ENCODE measurements at places on chromosomes 3 and 15. TPM values are rescaled to one million over a fixed set of nuclear protein-coding genes. Genes with fewer than 3 reads are reported as not detected.

The CCR9 gene
- total RNA-seq: not detected

The LRRK1 gene
- 3.7 TPM for total RNA-seq

The SLC2A2 gene
- total RNA-seq: not detected

The TIMP4 gene
- total RNA-seq: 0.08 TPM

The DMXL2 gene
- 26.4 TPM for total RNA-seq

The WDR49 gene
- not detected for total RNA-seq

The CHDH gene
- total RNA-seq: 0.47 TPM

The PLSCR5 gene
- total RNA-seq: not detected

DNA sequence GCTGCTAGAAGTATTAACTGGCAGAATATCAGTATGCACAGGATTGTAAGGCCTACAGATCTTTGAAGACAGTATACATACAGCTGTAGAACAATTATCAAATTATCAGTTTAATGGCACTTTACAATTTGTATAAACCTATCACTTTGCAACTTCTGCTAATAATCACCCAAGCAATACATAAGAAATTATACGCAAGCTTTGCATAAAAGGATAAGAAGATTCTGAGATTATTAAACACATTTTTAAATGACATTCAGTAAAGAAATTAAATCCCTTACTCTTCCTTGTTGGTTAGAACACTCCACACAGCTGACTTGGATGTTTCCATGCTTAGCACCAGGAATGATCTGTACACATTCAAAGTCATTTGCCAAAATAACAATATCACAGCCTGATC is 46.8 kb downstream of the DMXL2 start:
- DNase-seq: no peak

DNA sequence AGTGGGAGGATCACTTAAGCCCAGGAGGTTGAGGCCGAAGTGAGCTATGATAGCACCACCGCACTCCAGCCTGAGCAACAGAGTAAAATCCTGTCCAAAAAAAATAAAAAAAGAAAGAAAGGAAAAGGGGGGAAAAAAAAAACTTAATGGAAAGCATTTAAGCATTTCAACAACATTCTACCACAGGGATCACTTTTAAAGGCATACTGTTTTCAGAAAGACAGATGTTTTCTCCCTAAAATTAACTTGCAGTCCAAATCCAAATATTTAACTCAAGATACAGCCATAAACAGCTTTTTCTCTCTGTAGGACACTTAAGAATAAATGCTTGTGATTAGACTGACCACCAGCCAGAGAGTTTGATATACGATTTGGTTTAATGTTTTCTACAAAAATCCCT is 141.0 kb downstream of the MAGI1 start:
- DNase-seq: no peak

GRCh38 chr3:115336836-115337235 is 189.7 kb upstream of the ZBTB20 start:
- no peak for DNase-seq

- peak; percentile 61 for DNase-seq
Measured at GRCh38 chr15:25693321-25694238, 169.5 kb downstream of the ATP10A start.

DNA sequence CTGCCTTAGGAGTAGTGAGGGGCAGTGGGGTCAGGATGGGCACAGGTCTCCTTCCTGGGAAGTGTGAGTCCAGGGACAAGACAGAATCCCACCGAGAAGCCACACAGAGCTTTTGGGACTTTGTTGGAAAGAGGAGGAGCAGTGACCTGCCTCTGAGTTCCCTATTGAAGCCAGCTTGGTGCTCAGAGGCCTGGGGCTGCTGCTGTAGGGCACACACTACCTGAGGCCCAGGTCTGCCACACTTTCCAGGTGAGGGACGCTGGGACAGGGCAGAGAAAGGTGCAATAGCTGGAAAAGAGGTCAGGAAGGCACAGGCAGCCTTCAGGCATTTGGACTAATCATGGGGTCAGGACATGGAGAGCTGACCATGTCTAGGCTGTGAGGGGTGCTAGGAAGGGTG is 67.7 kb downstream of the SCN5A start:
- DNase-seq: peak; percentile 18

DNA sequence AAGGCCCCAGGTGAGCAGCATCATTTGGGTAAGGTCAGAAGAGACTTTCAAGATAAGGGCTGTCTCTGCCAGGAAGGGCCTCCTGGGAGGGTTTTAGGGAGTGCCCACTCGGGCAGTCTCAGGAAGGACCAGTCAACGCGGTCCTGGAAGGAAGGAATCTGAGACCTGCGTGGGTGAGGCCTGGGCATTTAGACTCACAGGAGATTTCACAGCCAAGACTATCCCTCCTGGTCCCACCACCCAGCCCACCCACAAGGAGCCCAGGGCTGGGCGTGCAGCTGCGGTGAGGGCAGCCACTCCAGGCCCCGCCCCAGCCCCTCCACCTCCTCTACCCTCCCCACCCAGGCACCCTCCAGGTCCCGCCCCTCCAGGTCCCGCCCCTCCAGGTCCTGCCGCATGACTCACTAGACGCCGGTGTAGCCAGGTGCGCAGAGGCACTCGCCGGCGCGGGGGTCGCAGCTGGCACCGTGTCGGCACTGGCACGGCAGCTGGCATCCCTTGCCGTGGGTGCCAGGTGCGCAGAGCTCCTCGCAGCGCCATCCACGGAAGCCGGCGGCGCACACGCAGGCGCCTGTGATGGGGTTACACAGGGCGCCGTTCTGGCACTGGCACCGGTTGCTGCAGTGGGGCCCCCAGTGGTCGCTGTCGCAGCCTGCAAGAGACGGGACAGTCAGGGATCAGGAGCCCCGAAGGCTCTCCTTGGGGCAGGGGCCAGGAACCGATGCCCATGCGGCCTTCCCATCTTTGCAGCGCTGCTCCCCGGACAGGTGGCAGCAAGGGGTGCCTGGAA is 112.7 kb downstream of the RAB11A start:
- no peak for DNase-seq

DNA sequence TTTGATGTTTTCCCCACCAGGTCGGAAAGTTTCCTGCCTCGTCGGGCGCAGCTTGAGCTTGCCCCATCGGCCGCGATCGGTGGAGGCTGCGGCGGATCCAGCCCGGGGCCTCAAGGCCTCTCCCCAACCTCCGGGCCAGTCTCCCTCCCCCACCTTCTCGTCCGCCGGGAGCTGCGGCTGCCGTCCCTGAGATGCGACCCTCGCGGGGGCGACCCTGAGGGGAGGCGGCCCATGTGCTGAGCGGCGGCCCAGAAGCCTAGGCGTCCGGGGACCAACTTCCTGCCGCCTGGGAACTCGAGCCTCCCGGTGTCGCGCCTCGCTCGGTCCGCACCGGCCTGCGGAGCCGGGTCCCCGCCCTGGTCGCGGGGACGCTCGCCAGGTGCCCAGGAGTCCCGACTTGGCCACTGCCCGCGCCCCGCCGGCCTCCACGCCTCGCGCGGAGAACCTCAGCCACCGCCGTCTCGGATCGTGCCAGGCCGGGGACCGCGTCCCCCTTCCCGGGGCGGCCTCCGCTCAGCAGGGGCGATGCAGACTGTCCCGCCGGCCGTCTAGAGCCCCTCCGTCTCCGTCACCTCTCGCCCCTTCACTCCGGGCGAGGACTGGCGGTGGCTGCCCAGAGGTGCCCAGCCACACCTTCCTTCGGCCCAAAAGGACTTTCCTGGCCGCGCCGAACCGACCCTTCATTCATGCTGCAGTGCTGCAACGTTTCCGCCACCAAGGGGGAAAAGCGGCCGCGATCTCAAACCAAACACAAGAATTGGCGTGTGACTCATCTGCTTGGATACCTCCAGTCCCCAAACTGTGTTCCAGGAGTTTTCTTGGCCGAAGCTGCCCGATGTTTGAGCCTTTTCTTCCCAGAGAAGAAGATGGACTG is 656 bp downstream of the SLMAP start:
- DNase-seq: peak; percentile 67

- DNase-seq: no peak
Measured at GRCh38 chr15:81146006-81146405, 11.9 kb downstream of the CFAP161 start.

- no peak for DNase-seq
Measured at GRCh38 chr3:176120507-176120906, 1076.8 kb downstream of the TBL1XR1 start.

- no peak for DNase-seq
Measured at GRCh38 chr15:57559875-57560274, 31.8 kb upstream of the MYZAP start.

DNA sequence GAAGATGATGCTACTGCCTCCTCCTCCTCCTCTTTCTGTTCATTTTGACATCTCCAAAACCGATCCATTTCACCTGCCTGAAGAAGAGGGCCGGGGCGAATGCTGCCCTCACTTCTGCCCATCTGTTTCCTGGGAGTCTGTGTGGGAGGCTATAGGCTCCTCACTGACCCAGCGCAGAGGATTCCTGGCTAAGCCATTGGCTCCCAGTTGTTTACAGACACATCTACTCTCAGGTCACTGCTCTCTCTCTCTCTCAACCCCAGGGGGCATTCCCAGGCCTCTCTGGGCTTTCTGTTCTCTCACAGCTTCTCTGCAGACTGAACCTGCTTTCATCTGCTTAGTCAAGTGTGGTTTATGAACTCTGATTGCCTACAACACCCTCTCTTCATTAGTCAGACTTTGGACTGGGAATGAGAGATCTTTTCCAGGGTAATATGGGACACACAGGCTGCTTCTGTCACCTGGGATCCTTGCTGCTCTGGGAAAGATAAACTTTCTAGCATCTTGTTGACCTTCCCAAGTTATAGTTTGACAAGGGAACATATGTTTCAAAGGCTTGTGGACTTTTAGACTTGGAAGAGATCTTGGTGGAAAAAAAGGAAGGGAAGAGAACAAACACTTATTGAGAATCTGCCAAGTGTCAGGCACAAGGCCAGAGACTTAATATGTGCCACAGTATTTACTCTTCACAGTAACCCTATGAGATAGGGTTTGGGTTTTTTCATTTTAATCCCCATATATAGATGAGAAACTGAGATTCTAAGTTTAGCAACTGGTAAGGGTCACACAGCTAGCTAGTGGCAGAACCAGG is 30.2 kb upstream of the USP3 start:
- DNase-seq: no peak

GRCh38 chr15:46394463-46394862 is 759.6 kb downstream of the SQOR start:
- DNase-seq: no peak

- DNase-seq: peak; percentile 47
Measured at GRCh38 chr3:194928227-194928626, 242.5 kb downstream of the FAM43A start.

- no peak for DNase-seq
Measured at GRCh38 chr3:124916837-124917409, 17.6 kb downstream of the MUC13 start.

- no peak for DNase-seq
Measured at GRCh38 chr3:28008235-28008634, 233.2 kb upstream of the CMC1 start.

Data from SJSA1 (cell line).